Lower leg skin (tissue), 4 donors: ENCODE measurements at places on chromosomes 2 and 18. TPM values are rescaled to one million over a fixed set of nuclear protein-coding genes. Genes with fewer than 3 reads are reported as not detected.
A peak's percentile ranks its signal among the peaks of the same experiment; 100 is the strongest.

DNA sequence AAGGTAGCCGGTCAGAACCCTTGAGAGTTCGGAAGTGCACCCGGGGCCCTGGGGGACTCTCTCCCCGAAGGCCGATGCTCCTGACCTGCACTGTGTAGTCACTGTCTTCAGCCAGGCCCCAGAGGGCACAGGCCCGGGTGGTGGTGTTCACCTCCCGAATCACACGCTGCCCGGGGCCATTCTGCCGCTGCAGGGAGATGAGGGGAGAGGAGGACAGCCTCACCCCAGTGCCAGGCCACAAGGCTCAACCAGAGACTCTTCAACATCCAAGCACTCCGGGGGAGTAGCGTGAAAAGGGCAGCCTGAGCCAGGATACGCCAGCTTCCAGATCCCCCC lies 1.1 kb downstream of the FNDC4 start:
- DNase-seq: peak; percentile 82

DNA sequence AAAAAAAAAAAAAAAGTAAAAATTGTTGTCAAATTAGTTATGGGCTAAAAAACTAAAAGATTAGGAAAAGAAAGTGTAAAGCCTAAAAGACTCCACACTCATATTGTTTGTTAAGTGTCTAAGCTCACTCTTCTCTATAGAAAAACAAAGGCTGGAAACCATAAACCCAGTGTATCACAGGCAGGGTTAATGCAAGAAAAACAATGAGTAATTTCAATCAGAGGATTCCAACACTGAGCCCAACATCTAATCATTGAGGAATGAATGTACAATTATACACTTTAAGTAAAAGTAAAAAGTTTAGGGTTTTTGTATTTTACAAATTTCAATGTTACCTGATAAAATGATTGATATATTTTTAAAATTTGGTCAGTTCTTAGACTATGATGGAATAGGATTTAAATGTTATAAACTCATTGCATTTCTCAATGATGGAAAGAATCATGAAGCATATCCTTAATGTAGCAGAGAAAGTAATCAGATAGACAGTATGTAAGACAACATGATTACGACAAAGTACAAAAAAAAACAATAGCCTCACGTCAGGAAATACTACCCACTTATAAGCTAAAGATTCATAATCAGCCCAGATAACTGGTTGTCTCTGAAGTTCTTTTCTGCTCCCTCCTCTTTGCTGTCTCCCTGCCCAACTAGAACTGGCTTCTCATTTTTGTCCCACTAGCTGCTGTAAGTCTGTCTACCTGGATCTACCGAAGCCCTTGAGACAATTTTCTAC lies 44.5 kb upstream of the SP3 start:
- DNase-seq: no peak

DNA sequence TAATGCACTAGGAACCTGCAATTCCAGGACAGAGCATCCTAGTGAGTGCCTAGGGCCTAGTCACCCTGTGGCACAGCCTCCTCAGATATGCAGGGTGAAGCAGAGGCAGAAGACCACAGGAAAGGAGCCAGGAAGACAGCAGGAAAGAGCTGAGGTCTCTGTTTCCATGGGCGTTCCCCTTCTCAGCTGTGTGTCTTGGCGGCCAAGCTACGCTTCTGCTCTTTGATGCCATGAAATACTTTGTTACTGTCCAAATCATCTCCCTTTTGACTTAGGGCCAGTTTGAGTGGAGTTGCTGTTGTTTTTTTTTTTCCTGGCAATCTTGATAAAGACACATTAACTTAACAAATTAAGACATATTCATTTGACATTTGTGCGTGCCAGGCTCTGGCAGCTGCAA lies 67.3 kb downstream of the APOB start:
- DNase-seq: peak; percentile 49

GRCh38 chr2:69946351-69947324 lies 14.8 kb downstream of the ASPRV1 start:
- DNase-seq: no peak

DNA sequence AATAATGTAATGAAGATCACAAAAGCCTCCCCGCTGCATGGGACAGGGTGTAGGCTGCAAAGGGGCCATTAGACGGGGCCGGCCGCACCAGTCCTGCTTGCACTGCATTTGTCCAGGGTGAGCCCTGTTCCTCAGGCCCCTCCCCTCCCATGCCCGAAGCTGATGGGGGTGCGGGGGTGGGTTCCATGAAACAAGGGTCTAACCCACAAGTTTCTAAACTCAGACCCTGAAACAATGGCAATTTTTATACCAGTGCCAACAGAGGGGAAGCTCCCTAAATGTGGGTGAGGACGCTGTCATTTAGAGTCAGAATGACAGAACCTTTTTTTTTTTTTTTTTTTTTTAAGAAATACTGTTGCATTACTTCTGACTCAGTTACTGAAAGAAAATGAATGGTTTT lies 39.7 kb downstream of the HS6ST1 start:
- peak; percentile 83 for DNase-seq

DNA sequence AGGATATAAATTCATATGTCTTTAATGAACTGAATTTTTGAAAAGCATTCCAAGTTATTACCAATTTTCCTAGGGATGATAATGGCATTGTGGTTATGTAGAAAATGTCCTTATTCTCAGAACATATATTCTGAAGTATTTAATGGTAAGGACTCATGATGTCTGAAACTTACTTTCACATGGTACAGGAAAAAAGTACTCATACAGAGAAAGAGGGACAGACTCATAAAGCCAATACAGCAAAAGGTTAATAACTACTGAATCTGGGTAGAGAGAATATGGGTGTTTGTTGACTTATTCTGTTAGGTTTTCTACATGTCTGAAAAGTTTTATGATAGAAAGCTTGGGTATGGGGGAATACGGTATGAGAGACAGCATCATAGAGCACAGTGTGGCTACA lies 84.3 kb upstream of the SERTAD2 start:
- DNase-seq: no peak

DNA sequence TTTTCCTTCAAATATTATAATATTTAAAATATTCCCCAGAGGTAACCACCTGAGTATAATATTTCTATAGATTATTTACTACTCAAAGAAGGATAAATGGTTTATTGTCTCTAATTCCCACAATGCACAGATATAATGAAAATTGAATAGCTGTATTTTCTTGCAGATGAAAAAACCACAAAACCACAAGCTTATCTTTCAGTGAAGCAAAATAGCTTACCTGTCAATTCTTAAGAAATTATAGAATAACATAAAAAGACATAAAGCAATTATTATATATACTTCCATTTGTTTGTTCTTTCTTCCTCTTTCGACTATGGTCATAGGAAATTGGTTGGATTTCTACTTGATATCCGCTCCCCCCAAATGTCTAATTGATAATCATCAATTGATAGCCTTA lies 98.8 kb downstream of the BARD1 start:
- no peak for DNase-seq

GRCh38 chr2:164984428-164984827 lies 29.1 kb upstream of the SLC38A11 start:
- DNase-seq: no peak

Gene B3GNT2
- total RNA-seq: 31.1 TPM

Gene MTCL1
- 2.2 TPM for total RNA-seq
